ENCODE measurements at places on chromosomes 6 and 20. TPM values are rescaled to one million over a fixed set of nuclear protein-coding genes. Genes with fewer than 3 reads are reported as not detected.
A peak's percentile ranks its signal among the peaks of the same experiment; 100 is the strongest.

The TGM3 gene
- total RNA-seq = 0.29 TPM

The RNF182 gene
- total RNA-seq = not detected

The LY6G6C gene
- not detected for total RNA-seq

The TNF gene
- not detected for total RNA-seq

The CAPN11 gene
- total RNA-seq = 0.22 TPM

The MRPS26 gene
- 32.2 TPM for total RNA-seq

The RAET1G gene
- total RNA-seq = not detected

The SLC44A4 gene
- 0.25 TPM for total RNA-seq

The ARMH2 gene
- total RNA-seq = not detected

- H3K36me3 ChIP-seq = no peaks in the 10 kb centered on the region
- DNase-seq = no peak
- no peak overlapping the region for H3K27ac ChIP-seq
- H3K4me3 ChIP-seq = no peak overlapping the region
- no peaks in the 10 kb centered on the region for H3K27me3 ChIP-seq
These were observed 116.0 kb downstream of the PXDC1 start for GRCh38 chr6:3635482-3635881.

DNA sequence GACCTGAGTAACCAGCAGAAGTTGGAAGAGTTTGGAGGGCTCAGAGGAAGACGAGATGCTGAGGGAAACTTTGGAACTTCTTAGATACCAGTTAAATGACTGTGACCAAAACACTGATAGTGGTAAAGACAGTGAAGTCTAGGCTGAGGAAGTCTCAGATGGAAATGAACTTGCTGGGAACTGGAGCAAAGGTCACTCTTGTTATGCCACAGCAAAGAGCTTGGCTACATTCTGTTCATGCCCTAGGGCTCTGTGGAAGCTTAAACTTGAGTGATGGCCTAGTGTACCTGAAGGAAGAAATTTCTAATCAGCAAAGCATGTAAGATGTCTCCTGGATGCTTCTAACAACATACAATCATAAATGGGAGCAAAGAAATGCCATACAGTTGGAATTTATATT lies 24.7 kb downstream of the WDR27 start:
- DNase-seq = no peak
- no peaks in the 10 kb centered on the region for H3K36me3 ChIP-seq
- no peaks in the 10 kb centered on the region for H3K27me3 ChIP-seq
- H3K4me3 ChIP-seq = no peak overlapping the region
- no peak overlapping the region for H3K27ac ChIP-seq

GRCh38 chr6:8086755-8087306 lies 15.5 kb downstream of the EEF1E1 start:
- H3K4me1 ChIP-seq = no peaks in the 10 kb centered on the region
- H3K4me3 ChIP-seq = no peak overlapping the region
- H3K36me3 ChIP-seq = no peaks in the 10 kb centered on the region
- DNase-seq = no peak
- no peak overlapping the region for H3K27ac ChIP-seq

- H3K36me3 ChIP-seq = no peaks in the 10 kb centered on the region
- peak within 1 kb of the TSS; percentile 35 for H3K4me3 ChIP-seq
- DNase-seq = no peak
These were observed at the start of gene RIPOR3 for GRCh38 chr20:50690650-50691572. Gene RIPOR3 (minus strand): TSS chr20:50691542. CDS start chr20:50691128, 414 bp downstream.

- DNase-seq = no peak
- H3K27me3 ChIP-seq = no peaks in the 10 kb centered on the region
- H3K36me3 ChIP-seq = no peaks in the 10 kb centered on the region
- no peak overlapping the region for H3K4me3 ChIP-seq
These were observed 81.9 kb downstream of the TFAP2C start for GRCh38 chr20:56711018-56711417.

GRCh38 chr6:96657344-96657743 lies 94.4 kb downstream of the FHL5 start:
- no peaks in the 10 kb centered on the region for H3K27me3 ChIP-seq
- no peak for DNase-seq
- H3K36me3 ChIP-seq = no peaks in the 10 kb centered on the region
- no peaks in the 10 kb centered on the region for H3K4me1 ChIP-seq
- no peak overlapping the region for H3K4me3 ChIP-seq
- H3K27ac ChIP-seq = no peak overlapping the region

DNA sequence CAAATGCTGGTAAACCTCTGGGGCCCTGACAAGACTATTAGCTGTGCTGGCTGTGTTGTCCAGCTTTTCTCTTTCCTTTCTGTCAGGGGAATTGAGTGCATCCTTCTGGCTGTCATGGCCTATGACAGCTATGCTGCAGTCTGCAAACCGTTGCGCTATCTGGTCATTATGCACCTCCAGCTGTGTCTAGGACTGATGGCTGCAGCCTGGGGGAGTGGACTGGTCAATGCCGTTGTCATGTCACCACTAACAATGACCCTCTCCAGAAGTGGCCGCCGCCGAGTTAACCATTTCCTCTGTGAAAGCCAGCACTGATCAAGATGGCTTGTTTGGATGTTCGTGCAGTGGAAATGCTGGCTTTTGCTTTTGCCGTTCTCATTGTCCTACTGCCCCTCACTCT lies 20.3 kb downstream of the OR2B6 start:
- DNase-seq = no peak
- H3K36me3 ChIP-seq = no peaks in the 10 kb centered on the region
- H3K27me3 ChIP-seq = no peaks in the 10 kb centered on the region

DNA sequence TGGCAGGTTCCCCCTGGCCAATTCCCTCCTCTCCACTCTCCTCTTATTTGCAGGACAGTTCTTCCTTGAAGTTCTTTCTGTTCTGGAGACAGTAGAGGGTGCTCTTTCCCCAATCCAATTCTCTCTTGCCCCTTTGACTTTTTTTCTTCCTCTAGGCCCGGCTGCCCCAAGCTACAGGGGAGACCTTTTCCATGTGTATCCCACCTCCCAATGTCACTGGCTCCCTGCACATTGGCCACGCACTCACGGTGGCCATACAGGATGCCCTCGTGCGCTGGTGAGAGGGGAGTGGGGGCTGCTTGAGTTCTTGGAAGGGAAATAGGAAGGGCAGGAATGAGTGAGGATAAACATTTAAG lies 1.5 kb downstream of the VARS2 start:
- no peak overlapping the region for H3K4me3 ChIP-seq
- DNase-seq = no peak
- no peaks in the 10 kb centered on the region for H3K27me3 ChIP-seq
- H3K27ac ChIP-seq = no peak overlapping the region
- peaks cover 21% of the 10 kb centered on the region for H3K4me1 ChIP-seq

GRCh38 chr6:8556370-8557013 lies 121.1 kb upstream of the SLC35B3 start:
- H3K4me3 ChIP-seq = no peak overlapping the region
- H3K27me3 ChIP-seq = no peaks in the 10 kb centered on the region
- H3K36me3 ChIP-seq = no peaks in the 10 kb centered on the region
- H3K27ac ChIP-seq = peak overlapping the region; percentile 64
- H3K4me1 ChIP-seq = no peaks in the 10 kb centered on the region
- DNase-seq = no peak

- no peaks in the 10 kb centered on the region for H3K27me3 ChIP-seq
- DNase-seq = no peak
- no peaks in the 10 kb centered on the region for H3K4me1 ChIP-seq
- H3K4me3 ChIP-seq = no peak overlapping the region
- H3K27ac ChIP-seq = no peak overlapping the region
These were observed 11.8 kb downstream of the TNXB start for GRCh38 chr6:32097364-32097763.

GRCh38 chr20:39899881-39900280 lies 789.2 kb downstream of the MAFB start:
- peaks cover 12% of the 10 kb centered on the region for H3K4me1 ChIP-seq
- H3K27me3 ChIP-seq = no peaks in the 10 kb centered on the region
- H3K27ac ChIP-seq = no peak overlapping the region

DNA sequence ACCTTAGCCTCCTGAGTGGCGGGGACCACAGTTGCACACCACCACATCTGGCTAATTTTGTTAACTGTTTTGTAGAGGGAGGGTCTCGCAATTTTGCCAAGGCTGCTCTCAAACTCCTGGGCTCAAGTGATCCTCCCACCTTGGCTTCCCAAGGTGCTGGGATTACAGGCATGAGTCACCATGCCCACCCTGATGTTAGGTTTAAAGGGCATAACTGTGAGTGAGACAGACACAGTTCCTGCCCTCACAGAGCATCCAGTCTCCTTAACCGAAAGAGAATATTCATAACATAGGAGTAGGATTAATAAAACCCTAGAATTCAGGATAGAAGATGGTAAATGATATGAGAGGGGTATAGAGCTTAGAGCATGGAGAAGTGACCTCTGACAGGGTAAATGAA lies 3.1 kb upstream of the SPATA2 start:
- no peak overlapping the region for H3K4me3 ChIP-seq
- H3K36me3 ChIP-seq = no peaks in the 10 kb centered on the region
- DNase-seq = no peak
- no peak overlapping the region for H3K27ac ChIP-seq
- no peaks in the 10 kb centered on the region for H3K27me3 ChIP-seq

DNA sequence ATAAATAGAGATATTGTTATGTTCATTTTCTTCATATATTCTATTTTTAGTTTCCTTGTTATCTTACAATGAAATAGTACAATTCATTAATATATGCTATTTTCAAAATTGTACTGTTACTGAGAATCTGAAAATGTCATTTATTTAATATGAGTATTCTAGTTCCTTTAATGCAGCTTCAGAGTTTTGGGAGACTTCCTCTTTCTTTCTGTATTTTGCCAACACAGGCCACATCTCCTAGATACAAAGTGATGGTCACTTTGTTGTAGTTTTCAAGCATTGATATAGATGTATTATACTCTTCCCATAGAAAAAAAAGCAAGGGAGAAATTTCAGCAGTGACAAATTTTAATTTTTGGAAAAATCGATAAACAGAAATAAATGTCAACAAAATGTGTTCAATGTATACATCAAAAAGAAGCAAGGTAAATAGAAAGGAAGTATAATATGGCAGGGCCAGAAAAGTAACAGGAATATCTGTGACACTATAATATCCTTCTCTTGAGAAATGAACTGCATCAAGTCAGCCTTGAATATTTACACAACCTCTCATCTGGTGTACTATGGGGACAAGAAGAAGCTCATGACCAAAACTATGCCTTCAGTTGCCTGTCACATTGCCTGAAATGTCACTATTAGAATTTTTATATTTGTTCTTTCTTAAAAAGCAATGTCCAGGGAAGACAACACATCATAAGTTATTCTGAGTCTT lies 396.0 kb downstream of the TBC1D32 start:
- H3K4me3 ChIP-seq = no peak overlapping the region
- H3K36me3 ChIP-seq = no peaks in the 10 kb centered on the region
- H3K27me3 ChIP-seq = no peaks in the 10 kb centered on the region
- DNase-seq = no peak

DNA sequence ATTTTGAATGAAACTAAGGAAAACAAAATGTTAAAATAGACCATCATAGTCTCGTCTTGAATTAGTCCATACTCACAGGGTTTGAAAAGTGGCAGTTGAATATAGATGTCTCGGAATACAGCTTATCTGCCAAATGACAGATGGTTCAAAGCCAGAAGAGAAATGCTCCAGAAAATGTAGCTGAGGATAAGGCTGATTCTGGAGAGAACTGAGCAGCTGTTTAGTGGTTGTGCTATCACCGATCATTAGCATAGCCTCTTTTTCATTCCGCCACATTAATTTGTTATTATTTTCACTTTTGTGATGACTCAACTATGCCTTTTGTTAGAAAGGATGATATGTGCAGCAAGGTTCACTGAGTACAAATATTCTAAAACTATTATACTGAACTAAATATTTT lies 390.2 kb upstream of the MAN1A1 start:
- no peaks in the 10 kb centered on the region for H3K36me3 ChIP-seq
- no peaks in the 10 kb centered on the region for H3K27me3 ChIP-seq
- no peak for DNase-seq
- no peak overlapping the region for H3K4me3 ChIP-seq
- no peaks in the 10 kb centered on the region for H3K4me1 ChIP-seq

DNA sequence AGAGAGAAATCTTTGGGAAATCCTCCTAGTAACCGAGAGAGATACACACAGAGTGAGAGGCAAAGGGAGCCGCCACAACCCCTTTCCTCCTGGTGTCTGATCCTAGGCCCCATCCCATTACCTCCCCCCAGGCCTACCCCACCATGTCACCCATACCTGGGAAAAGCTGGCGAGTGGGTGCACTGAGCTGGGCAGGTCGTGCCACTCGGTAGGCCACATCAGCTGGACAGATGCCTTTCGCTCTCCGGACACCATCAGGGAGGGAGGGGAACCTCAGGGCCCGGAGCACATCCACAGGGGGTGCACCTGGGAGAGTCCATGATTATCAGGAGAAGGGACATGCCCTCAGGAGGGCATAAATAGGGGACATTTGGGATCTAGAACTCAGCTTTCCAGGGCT lies 3.1 kb downstream of the COL11A2 start:
- no peaks in the 10 kb centered on the region for H3K4me1 ChIP-seq
- H3K4me3 ChIP-seq = no peak overlapping the region
- DNase-seq = no peak

GRCh38 chr6:26366504-26366903 lies 1.5 kb downstream of the BTN3A2 start:
- H3K36me3 ChIP-seq = no peaks in the 10 kb centered on the region
- no peak for DNase-seq
- no peak overlapping the region for H3K27ac ChIP-seq
- no peak overlapping the region for H3K4me3 ChIP-seq

DNA sequence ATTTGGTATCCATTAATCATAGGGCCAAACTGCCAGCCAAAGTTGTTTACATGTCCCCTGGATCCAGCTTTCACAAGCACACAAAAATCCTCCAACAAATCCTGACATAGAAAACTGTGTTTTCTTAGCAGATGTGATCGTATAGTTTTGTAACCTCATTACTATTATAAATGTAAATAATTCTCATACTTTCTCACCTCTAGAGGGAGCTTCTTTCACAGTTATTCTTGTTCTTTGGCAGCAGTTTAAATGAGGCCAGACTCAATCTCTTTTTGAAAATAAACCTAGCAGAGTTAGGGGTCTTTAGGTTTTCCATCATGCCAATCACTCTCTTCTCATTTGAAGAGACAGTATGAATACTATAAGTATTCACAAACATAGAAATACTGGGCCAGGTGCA lies 17.0 kb upstream of the ZNF318 start:
- H3K4me1 ChIP-seq = no peaks in the 10 kb centered on the region
- DNase-seq = no peak
- H3K36me3 ChIP-seq = no peaks in the 10 kb centered on the region
- no peaks in the 10 kb centered on the region for H3K27me3 ChIP-seq
- H3K27ac ChIP-seq = no peak overlapping the region

DNA sequence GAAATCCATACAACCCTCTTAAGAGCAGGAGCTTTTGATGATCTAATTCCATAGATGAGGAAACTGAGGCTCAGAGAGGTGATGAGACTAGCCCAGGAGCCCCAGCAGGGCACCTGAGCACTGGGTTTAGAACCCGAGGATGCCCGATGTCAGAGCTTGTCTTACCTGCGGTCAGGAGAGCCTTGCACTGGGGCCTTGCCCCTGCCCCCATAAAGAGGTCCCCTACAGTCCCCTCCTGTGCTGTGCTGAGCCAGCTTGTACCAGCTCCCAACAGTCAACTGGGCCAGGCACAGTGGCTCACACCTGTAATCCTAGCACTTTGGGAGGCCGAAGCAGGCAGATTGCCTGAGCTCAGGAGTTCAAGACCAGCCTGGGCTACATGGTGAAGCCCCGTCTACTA lies 58.6 kb downstream of the RIPOR3 start:
- H3K4me1 ChIP-seq = no peaks in the 10 kb centered on the region
- no peak overlapping the region for H3K4me3 ChIP-seq
- no peaks in the 10 kb centered on the region for H3K36me3 ChIP-seq
- H3K27ac ChIP-seq = no peak overlapping the region

Measured in right lobe of liver (tissue), 6 donors.